ENCODE measurements at places on chromosomes 11 and 22. TPM values are rescaled to one million over a fixed set of nuclear protein-coding genes. Genes with fewer than 3 reads are reported as not detected.
A peak's percentile ranks its signal among the peaks of the same experiment; 100 is the strongest.

- H3K27me3 ChIP-seq: peaks cover 10% of the 10 kb centered on the region
- DNase-seq: no peak
- H3K27ac ChIP-seq: no peak overlapping the region
- no peak overlapping the region for H3K4me3 ChIP-seq
- H3K4me1 ChIP-seq: peaks cover 5% of the 10 kb centered on the region
- no peaks in the 10 kb centered on the region for H3K36me3 ChIP-seq
Observed at GRCh38 chr11:123547180-123547579, 107.2 kb downstream of the SCN3B start.

GRCh38 chr22:31342389-31343140 is 3.6 kb downstream of the PATZ1 start:
- H3K27me3 ChIP-seq: no peaks in the 10 kb centered on the region
- H3K4me1 ChIP-seq: peaks cover 62% of the 10 kb centered on the region
- no peak for DNase-seq
- peak overlapping the region; percentile 99 for H3K27ac ChIP-seq
- H3K36me3 ChIP-seq: peaks cover 13% of the 10 kb centered on the region

GRCh38 chr11:8813658-8814057 is 97.3 kb upstream of the AKIP1 start:
- H3K27ac ChIP-seq: no peak overlapping the region
- no peaks in the 10 kb centered on the region for H3K27me3 ChIP-seq
- peaks cover 25% of the 10 kb centered on the region for H3K4me1 ChIP-seq

Gene PIK3IP1
- 6.2 TPM for total RNA-seq

Gene CBLIF
- total RNA-seq: 17.9 TPM

Gene F2
- total RNA-seq: 21.8 TPM

GRCh38 chr11:77710358-77710757 is 72.8 kb upstream of the CLNS1A start:
- H3K4me1 ChIP-seq: peaks cover 2% of the 10 kb centered on the region
- H3K4me3 ChIP-seq: no peak overlapping the region
- H3K36me3 ChIP-seq: peaks cover 12% of the 10 kb centered on the region
- H3K27ac ChIP-seq: peak overlapping the region; percentile 6
- H3K27me3 ChIP-seq: no peaks in the 10 kb centered on the region

Gene FGF3
- not detected for total RNA-seq

DNA sequence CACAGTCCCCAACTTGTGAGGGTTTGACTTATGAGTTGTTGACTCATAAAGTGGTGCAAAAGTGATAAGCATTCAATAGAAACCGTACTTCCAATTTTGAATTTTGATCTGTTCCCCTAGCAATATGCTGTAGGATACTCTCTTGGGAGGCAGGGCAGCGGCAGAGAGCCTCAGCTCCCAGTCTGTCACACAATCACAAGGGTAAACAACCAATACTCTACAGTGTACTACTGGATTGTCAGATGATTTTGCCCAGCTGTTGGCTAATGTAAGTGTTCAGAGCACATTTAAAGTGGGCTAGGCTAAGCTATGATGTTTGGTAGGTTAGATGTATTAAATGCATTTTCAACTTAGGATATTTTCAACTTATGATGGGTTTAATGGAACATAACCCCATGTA is 13.7 kb upstream of the NXPE2 start:
- no peak overlapping the region for H3K4me3 ChIP-seq
- no peaks in the 10 kb centered on the region for H3K36me3 ChIP-seq
- H3K27ac ChIP-seq: no peak overlapping the region
- DNase-seq: no peak
- H3K27me3 ChIP-seq: peaks cover 35% of the 10 kb centered on the region
- H3K4me1 ChIP-seq: peaks cover 4% of the 10 kb centered on the region

- no peak overlapping the region for H3K27ac ChIP-seq
- H3K4me1 ChIP-seq: no peaks in the 10 kb centered on the region
- H3K27me3 ChIP-seq: no peaks in the 10 kb centered on the region
- DNase-seq: no peak
- H3K4me3 ChIP-seq: no peak overlapping the region
Observed at GRCh38 chr11:5923794-5924193, 18.3 kb upstream of the OR56A3 start.

DNA sequence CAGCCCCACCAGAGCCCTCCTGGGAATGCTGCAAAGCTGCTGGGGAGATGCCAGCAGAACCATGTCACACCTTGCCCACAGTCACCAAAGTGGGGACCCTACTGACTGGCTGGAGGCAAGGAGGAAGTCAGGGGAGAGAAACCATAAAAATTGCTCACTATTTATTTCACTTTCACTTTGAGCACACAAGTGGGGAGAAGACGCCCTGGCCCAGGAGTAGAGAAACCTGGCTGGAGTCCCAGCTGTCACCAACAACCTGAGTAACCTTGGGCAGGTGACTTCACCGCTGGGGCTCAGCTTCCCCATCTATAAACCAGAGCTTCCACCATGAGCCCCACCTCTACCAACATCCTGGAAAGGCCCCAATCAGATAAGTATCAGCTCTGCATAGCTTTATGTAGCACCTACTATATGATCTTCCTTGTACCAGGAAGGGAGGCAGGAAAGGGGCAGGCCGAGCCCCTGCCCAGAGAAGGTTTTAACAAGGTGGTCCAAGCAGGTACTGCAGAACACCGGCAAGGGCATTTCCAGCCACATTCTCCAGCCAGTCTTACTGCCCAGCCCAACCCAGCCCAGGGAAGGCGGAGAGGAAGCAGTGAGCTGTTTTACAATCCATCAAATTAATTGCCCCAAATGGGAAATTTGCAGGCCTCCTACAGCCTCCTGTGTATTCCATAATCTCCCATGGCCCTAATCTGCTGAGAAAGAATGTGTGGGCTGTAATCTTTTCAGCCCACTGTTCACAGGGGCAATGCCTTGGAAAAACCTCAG is 27.6 kb downstream of the PLEKHA7 start:
- H3K36me3 ChIP-seq: peaks cover 6% of the 10 kb centered on the region
- peaks cover 56% of the 10 kb centered on the region for H3K4me1 ChIP-seq
- no peak overlapping the region for H3K4me3 ChIP-seq
- no peak for DNase-seq
- H3K27me3 ChIP-seq: no peaks in the 10 kb centered on the region
- H3K27ac ChIP-seq: peak overlapping the region; percentile 94

DNA sequence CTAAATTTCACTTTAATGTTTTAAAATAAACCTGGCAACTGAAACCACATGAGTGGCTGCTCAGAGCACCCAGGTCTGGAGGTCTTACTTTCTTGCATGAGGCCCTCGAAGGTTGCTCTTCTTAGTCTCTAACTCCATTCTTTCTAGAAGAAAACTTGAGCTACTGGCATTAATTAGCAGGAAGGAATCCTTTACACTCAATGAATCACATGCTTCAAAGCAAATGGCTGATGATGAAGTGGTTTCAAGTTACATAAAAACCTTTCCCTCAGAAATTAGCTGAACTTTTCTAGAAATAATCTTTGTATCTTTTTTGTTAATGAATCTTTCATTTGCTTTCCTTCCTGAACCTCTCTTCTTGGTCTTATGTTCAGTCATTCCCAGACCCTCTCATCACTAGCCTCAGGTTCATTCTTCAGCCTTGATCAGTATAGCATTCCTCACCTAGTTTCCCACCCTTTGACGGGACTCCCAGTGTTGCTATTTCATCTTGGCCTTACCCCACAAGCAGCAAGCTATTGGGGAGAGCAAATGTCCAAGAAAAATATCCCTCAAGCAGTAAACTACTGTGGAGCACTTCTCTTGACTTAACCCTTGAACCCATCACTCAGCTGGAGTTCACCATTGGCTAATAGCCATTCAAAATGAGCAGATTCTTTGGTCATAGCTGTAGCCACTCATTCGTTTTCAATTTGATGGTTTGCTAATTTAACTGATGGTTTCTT is 75.1 kb downstream of the INSC start:
- no peaks in the 10 kb centered on the region for H3K36me3 ChIP-seq
- H3K4me3 ChIP-seq: no peak overlapping the region
- no peak for DNase-seq
- peaks cover 4% of the 10 kb centered on the region for H3K27me3 ChIP-seq
- H3K27ac ChIP-seq: no peak overlapping the region
- H3K4me1 ChIP-seq: peaks cover 1% of the 10 kb centered on the region

Gene GUCY1A2
- total RNA-seq: 38.5 TPM
